ENCODE measurements at places on chromosomes 1 and 21.

GRCh38 chr21:23690316-23690715 lies 1917.0 kb downstream of the MRPL39 start:
- DNase-seq: no peak

- no peak for DNase-seq
Measured at GRCh38 chr1:185696422-185697150, 37.6 kb upstream of the HMCN1 start.

DNA sequence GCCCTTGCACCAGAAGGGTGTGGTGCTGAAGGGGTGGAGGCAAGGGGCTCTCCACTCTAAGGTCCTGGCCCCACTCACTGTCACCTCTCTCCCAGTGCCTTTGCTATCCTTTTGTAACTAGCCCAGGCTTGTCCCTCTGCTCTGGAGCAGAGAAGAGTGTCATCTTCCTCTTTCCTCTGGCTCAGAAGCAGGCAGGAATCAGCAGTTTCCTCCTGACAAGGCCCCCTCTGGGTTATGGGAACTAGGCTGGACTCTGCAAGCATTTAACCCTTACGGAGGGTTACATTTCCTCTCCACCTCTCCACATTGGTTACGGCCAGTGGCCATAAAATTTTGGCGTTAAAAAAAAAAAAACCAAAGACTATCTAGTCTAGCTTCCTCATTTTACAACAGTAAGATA lies 30.4 kb downstream of the PLXNA2 start:
- no peak for DNase-seq

GRCh38 chr21:34825948-34826548 lies 157.3 kb downstream of the CLIC6 start:
- DNase-seq: no peak

GRCh38 chr1:53259932-53260331 lies 21.6 kb upstream of the MAGOH start:
- DNase-seq: no peak

- DNase-seq: no peak
Measured at GRCh38 chr1:44170281-44170823, 28.9 kb upstream of the KLF18 start.

DNA sequence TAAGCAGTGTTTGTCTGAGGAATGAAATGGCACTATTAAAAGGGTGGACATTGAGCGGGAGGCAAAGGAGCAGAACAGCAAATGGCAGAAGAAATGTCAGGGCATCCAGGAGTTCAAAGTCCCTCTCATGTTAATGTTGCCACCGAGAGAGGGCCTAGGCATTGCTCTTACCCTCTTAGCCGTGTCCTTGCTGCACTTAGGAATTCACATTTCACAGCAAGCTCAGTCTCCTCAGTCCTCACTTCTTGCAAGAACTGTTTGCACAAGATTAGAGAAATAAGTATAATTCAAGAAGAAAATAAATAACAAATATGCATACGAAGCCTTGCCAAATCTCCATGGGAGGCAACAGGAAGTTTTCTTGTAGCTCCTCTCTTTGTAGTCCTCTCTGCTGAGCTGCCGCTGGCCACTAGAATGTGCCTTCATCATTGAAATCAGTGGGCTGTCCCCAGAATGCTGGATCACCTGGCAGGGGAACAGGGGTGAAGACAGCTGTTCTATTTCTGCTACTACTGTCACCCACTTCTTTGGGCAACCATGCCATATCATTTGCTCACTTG lies 205.8 kb downstream of the ZNF326 start:
- no peak for DNase-seq

DNA sequence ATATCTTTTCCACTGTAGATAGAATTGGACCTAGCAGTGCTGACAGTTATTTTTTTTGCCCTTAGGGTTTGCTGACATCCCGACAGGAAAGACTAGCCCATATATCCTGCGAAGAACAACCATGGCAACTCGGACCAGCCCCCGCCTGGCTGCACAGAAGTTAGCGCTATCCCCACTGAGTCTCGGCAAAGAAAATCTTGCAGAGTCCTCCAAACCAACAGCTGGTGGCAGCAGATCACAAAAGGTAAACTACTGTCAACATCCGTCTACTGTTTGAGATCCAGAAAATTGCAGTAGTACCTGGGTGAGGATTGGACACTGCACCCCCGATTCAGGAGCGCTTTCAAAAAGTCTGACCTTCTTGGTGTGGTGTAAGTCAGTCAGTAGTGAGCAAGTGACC lies 55.8 kb downstream of the CENPF start:
- DNase-seq: peak; percentile 39

DNA sequence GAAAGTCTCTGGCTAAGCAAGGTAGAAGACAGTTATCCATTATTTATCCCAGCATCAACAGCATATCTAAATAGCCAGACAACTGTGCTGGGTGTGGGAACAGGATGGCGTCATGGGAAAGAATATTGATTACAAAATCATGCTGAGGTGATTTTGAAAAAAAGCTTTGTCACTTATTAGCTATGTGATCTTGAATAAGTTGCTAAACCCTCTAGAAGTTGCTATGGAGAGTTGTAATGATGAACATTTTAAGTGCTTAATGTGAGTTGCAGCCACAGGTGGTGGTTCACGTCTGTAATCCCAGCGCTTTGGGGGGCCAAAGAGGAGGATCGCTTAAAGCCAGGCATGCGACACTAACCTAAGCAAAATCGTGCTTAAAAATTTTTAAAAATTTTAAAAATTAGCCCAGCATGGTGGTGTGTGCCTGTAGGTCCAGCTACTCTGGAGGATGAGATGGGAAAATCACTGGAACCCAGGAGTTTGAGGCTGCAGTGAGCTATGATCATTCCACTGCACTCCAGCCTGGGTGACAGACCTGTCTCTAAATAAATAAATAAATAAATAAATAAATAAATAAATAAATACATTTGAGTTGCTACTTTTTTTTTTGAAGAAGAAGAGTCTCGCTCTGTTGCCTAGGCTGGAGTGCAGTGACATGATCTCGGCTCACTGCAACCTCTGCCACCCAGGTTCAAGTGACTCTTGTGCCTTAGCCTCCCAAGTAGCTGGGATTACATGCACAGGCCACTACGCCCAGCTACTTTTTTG lies 33.6 kb downstream of the WNT2B start:
- DNase-seq: no peak

GRCh38 chr1:23211955-23212354 lies 5.3 kb downstream of the HTR1D start:
- no peak for DNase-seq

GRCh38 chr1:89198491-89199072 lies at the start of gene GBP4:
Gene GBP4, minus strand, starts transcription at chr1:89198942. Its CDS starts 108 bp downstream, at chr1:89198834.
- peak; percentile 55 for DNase-seq

- DNase-seq: peak; percentile 52
Measured at GRCh38 chr1:111471012-111471411, 2.8 kb upstream of the C1orf162 start.

DNA sequence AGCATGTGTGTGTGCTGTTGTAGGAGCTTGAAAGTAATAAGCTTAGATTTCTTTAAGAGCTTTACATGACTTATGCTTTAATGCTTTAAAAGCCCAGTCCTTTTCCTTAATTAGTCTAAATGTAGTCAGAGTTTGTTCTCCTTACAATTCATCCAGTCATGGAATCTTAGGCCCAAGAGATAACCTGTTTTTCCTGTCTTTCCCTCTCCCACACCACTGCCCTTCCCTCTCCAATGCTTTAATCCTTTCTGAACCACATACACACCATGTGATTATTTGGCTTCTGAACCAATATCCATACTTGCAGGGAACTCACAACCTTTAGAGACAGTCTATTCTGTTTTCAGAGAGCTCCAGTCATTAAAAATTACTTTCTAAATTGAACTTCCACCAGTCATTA lies 37.6 kb downstream of the ALG6 start:
- DNase-seq: no peak

DNA sequence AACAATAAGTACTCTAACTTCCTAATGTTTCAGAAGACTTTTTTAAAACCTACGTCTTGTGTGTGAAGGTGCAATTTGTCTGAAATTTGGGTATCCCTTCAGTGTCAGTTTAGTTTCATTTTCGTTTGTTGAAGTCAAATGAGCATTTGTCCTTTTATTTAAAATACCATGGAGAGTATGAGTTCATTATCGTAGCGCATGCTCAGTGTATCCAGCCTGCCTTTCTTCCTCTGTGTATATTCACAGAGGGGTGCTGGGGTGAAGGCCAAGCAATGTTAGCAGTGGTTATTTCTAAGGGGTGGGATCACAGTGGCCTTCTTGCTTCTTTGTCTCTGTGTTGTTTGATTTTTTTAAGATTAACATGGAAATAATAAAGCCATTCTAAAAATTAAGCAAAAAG lies 43.2 kb downstream of the CNN3 start:
- DNase-seq: no peak

GRCh38 chr1:198373376-198373775 lies 167.1 kb downstream of the ATP6V1G3 start:
- DNase-seq: no peak

GRCh38 chr1:153769221-153769620 lies 6.0 kb upstream of the SLC27A3 start:
- DNase-seq: no peak

DNA sequence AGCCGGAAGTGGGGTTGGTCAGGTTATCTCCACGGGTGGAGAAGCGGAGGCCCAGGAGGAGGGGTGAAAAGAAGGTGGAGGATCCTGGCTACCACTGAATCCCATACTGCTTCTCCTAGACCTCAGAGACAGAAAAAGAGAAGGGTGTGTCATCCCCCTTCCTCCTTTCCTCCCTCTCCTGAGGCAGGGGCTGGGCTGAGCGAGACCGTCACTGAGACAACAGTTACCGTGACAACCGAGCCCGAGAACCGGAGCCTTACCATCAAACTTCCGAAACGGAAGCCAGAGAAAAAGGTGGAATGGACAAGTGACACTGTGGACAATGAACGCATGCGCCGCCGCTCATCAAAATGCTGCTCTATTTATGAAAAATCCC lies 42.1 kb upstream of the NBPF3 start:
- DNase-seq: peak; percentile 52

DNA sequence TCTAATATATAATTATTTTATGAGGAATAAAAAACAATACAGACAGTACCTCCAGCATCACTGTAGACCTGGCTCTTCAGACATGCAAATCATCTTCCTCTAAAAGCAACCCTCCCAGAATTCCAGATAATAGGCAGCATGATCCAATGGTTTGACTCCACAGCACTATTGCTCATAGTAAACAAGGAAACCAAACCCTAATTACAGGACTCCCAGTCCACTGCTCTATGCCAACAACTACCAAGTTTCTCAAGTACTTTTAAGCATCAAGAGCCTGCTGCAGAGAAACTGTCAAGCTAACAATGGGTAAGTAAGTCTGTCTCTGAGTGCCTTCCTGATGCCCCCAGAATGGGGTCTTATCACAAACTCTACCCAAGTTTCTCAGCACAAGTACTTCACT lies 57.2 kb downstream of the EYA3 start:
- DNase-seq: no peak

DNA sequence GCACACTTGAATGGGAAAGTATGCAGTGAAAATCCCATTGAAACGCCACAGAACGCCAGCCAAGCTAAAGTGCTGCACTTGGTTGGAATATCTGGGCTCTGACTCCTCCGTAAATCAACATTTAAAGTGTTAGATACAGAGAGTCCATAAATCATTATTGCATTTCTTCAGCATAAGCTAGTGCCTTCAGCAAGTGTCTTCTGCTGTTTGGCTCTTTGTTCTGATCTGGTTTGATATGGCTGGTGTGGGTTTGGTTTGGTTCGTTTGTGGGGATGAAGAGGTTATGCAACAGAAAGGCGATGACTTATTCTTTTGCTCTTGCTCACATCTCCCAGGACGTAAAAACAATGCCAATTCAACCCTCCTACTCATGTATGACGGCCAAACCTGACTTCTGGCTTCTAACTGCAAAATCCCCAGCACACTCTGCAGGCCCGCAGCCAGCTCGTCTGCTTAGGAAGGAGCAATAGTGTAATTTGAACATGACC lies 121.8 kb upstream of the ERG start:
- DNase-seq: peak; percentile 24

GRCh38 chr21:20998456-20998789 lies 214 bp downstream of the NCAM2 start:
- no peak for DNase-seq
